ENCODE measurements at places on chromosomes 11 and 22.

DNA sequence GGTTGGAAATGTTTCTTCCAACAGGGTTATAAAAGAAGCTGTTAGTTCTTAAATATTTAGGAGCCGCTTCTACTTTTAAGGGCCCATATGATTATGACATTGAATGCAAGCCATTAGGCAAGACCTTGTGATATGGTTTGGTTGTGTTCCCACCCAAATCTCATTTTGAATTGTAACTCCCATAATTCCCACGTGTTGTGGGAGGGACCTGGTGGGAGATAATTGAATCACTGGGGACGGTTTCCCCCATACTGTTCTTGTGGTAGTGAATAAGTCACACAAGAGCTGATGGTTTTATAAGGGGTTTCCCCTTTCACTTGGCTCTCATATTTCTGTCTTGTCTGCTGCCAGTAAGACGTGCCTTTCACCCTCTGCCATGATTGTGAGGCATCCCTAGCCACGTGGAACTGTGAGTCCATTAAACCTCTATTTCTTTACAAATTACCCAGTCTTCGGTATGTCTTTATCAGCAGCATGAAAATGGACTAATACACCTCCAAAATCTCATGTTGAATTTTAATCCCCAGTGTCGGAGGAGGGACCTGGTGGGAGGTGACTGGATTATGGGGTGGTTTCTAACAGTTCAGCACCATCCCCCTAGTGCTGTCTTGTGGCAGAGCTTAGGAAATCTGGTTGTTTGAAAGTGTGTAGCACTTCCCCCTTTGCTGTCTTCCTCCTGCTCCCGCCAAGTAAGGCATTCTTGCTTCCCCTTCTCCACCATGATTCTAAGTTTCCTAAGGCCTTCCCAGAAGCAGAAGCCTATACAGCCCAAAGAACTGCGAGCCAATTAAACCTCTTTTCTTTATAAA lies 4.3 kb downstream of the CD59 start:
- DNase-seq = no peak

DNA sequence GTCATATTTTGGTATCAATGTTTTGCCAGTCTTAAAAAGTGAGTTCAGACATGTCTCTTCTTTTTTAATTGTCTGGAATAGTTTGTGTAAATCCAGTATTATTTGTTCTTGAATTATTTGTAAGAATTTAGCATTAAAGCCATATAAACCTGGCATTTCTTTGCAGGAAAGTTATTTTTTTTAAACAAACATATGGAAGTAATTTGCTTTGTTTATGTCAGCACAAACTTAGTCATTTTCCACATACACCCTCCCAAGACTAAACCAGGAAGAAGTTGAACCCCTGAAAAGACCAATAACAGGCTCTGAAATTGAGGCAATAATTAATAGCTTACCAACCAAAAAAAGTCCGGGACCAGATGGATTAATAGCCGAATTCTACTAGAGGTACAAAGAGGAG lies 9.1 kb upstream of the CCDC81 start:
- no peak for DNase-seq

DNA sequence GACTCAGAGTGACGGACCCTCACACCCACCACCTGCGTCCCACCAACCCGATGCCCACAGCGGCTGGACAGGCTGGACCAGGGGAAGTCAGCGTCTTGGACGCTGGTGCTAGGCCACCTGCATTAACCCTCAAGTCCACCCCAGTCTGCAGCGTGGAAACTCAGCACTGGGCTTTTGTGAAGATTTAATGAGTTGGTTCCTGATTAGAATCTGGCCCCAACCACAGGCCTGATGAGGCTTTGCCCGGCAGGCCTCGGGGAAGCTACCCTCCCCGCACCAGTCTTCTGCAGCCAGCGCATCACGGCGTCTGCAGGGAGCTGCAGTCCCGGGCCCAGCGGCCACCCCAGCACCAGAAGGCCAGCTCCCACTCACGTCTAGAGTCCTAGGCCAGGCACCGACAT lies 101.0 kb downstream of the BRD1 start:
- no peak for DNase-seq

DNA sequence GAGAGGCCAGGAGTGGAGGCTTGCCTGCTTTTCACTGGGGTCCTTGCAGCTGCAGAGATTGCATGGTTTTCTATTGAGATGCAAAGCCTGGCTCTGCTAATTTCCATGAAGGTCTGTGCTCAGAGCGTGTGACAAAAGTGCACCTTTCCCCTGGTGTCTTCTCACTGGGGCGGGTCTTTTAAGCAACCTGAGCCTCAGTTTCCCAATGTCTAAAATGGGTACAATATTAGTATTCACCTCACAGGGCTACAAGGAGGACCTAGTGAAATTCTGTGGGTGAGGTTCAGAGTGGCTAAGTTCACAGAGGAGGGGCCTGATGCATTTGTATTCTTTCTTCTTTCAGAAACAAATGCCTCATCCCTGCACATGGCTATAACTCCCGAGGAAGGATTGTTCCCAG lies 20.3 kb downstream of the PPM1F start:
- no peak for DNase-seq
